ENCODE measurements at places on chromosomes 6 and 20.

GRCh38 chr6:33882154-33882553, 78.4 kb upstream of the MLN start:
- DNase-seq, result no peak

DNA sequence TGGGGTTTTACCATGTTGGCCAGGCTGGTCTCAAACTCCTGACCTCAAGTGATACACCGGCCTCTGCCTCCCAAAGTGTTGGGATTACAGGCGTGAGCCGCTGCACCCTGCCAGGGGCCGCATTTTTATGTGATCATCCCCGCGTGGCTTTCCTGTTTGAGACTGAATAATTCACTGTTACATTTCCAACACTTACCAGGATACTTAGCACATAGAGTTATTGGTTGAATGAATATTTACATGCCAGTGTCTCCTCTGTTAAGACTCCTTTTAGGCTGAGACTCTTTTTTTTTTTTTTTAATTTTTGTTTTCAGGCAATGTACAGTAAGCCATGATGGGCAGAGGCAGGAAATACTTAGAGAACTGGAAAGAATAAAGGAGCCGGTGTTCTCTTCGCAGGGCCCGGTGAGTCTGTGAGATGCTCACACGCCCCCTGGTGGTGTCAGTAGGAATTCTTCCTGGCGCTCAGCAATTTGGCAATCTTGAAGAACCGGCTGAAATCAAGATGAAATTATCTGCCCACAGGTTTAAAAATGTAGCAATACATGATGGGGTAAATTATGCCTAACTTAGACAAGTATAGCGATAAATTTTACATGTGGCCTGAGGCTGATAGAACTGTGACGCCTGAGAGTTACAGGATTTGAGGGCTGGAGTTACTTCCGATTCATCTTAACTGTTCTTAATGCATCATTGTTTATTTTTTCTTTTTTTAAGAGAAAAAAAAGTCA, 7.6 kb upstream of the RNF114 start:
- peak; percentile 88 for DNase-seq

DNA sequence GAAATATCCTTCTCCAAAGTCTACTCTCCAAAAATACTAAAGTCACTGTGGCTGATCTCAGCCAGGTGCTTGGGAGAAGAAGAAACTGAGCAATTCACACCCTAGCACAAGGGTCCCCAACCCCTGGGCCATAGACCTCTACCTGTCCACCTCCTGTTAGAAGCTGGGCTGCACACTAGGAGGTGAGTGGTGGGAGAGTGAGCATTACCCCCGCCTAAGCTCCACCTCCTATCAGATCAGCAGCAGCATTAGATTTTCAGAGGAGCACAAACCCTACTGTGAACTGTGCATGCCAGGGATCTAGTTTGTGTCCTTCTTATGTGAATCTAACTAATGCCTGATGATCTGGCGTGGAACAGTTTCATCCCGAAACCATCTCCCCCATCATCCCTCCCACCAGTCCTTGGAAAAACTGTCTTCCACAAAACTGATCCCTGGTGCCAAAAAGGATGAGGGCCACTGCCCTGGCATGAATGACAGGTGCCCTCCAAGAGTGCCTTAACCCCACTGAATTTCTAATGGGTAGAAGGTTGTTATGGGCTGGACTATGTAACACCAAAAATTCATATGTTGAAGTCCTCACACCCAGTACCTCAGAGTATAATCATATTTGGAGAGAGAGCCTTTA, 109.2 kb upstream of the CDYL start:
- DNase-seq, result no peak

GRCh38 chr6:167471548-167471930, 146.7 kb downstream of the TTLL2 start:
- no peak for DNase-seq

DNA sequence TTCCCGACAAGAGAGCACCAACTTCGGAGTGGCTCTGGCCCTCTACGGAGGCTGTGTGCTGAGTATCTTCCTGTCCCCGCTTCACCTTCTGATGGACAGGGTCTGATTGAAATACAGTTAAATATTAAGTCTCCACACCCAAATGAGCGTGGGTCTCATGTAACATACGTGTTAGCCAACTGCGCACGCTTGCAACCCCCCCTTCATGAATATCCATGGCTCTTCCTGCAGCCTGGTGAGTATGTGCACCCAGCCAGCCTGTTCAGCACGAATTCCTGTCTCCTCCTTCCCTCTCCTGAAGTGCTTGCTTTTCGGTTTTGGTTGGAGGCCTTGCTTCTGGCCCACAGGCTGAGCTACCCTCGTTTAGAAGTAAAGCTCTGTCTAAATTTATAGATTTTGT, 102.9 kb upstream of the FRMD1 start:
- DNase-seq, result no peak

GRCh38 chr6:6697620-6698019, 109.1 kb downstream of the LY86 start:
- DNase-seq, result no peak

GRCh38 chr6:7108196-7108963, 619 bp downstream of the RREB1 start:
- DNase-seq, result peak; percentile 34

DNA sequence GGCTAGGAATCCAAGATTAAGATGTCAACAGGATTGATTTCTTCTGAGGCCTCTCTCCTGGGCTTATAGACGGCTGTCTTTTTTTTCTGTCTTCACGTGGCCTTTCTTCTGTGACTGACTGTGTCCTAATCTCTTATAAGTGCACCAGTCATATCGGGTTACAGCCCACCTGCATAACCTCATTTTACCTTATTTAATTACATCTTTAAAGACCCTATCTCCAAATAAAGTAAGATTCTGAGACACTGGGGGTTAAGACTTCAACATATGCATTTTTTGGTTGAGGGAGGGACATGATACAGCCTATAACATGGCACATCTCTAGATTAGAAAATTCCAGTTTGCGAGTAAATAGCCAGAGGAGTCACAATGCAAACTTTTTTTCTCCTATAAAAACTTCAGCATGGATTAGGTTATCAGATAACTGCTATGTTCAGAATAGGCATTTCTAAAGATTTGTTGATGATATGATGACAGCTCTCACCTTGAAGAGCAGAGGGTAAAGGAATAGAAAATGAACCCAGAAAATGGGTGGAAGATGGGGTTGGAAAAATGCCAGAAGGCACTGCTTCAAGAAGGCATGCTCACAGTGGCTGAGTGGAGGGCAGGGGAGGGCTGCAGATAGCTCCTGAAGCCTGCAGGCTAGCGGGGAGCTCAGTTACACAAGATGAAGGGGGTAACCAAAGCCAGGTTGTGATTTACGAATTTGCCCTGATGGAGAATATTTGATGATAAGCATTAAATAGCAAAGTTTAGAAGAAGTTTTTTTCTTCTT, 8.7 kb upstream of the PDE7B start:
- DNase-seq, result no peak

GRCh38 chr6:139944131-139944530, 569.7 kb upstream of the CITED2 start:
- no peak for DNase-seq

- no peak for DNase-seq
Observed at GRCh38 chr6:113039005-113039404, 691.9 kb downstream of the RFPL4B start.

DNA sequence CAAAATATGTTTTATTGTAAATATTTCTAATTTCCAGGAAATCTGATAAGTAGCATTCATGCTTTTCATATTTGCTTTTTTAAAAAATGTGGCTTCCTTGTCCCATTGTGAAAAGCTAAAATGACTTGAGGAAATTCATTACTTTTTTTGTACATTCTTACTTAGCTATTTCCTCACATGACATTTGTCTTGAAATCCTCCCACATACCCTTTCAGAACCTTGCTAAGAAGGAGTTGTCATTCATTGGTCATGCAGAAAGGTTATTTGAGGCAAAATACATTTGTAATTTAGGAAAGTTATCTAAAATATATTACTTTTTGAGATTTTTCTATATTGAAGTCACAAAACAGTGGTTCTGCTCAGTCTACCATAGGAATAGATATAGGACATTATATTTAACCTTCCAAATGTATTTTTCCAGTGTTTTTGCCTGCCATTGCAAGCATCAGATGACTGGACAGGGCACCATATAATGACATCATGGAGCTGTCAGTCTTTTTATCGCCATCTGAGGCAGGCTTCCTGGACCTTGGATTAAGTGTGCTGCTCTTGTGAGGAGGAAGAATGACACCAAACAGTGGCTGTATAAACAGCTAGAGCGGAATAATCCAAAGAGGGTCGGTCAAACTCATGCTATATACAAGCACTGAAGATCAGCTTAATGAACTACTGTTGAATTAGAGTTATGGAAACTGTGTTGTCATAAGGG, 109.4 kb upstream of the HCRTR2 start:
- DNase-seq, result no peak

DNA sequence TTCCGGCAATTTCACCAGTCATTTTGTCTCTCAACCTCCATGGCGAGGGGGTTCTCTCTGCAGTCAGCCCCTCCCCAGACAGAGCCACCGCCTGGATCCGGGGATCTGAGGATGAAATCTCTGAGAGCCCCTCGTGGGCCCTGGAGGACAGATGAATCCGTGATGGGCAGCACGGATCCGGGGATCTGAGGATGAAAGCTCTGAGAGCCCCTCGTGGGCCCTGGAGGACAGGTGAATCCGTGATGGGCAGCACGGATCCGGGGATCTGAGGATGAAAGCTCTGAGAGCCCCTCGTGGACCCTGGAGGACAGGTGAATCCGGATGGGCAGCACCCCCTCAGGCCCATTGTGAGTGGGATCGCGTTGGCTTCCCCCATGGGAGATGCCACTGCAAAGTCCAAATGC, 106.5 kb downstream of the DACT2 start:
- DNase-seq, result no peak

DNA sequence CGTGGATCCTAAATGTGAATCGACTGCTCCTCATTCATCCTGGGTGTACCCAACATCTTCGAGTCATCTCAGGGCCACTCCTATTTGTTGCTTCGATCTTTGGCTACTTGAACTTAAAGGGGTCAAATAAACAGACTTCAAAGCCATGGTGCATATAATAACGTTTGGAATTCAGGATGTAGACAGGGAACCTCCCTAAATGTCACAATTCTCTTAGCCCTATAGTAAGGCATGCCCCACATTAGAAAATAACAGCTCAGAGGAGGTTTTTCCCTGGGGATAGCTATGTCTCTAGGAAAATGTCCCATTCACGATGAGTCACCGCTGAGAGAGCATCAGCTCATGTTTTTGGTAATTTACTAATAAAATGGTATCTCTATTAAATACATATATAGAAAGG, 54.8 kb upstream of the BMP6 start:
- DNase-seq, result peak; percentile 57

DNA sequence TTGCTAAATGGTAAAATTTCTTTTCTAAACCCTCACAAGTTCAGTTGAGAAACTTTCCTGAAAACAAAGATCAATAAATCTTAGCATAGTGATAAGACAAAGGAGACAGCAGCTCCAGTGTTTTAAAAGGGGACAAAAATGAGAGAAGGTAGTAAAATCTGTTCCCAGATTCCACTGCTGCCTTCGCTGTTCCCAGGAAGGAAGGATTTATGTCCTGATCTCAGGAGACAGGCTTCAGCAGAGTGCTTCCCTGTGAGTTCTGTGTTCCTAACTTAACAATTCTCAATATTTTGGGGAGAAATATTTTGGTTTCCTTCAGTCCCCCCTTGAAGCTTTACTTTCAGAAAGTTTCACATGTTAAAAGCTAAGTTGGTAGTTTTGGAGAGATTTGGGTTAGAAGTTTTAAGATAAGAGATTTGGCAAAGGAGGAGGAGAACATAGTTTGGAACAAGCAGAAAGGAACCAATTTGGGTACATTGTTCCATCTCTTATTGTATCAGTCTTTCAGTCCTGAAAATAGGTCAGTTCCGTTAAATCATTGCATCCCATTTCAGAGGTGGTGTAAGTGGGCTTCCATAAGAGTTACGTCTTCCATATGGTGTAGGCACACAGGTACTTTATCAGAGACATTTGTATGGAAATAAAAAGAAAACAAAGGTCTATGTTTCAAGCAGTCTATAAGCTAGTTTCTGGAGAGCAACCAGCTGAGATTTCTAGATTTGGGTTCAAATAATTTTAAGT, 20.8 kb downstream of the IRF4 start:
- DNase-seq, result no peak
